ENCODE measurements at places on chromosomes 7 and 10.
A peak's percentile ranks its signal among the peaks of the same experiment; 100 is the strongest.

GRCh38 chr10:133214468-133215410 is 15.3 kb upstream of the UTF1 start:
- DNase-seq, result no peak

DNA sequence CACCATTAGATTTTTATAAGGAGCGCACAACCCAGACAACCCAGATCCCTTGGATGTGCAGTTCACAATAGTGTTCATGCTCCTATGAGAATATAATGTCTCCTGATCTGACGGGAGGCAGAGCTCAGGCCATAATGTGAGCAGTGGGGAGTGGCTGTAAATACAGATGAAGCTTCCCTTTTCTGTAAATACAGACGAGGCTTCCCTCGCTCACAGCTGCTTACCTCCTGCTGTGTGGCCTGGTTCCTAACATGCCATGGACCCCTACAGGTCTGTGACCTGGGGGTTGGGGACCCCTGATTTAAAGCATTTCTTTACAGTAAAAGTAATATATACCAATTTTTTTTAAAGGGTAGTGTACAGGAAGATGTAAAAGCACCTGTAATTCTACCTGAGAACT is 33.2 kb downstream of the HELLS start:
- DNase-seq, result no peak

DNA sequence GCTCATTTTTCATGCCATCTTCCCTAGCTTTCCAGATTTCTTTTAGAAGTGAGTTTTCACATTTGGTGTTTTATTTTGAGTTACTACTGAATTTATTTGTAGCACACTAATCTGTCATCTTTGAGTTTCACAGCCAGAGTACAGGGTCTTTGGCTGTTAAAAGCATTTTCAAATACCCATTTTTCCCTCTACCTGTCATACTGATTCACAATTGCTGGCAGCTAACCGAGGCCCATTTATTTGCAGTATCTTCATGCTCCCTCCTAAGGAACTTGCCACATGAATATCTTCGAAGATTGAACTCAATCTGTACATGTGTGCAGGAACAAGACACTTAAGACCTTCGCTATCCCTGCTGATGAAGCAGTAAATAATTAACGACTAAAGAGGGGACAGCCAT is 44.8 kb upstream of the DKK1 start:
- no peak for DNase-seq

- no peak for DNase-seq
Observed at GRCh38 chr7:51764976-51765375, 448.4 kb upstream of the COBL start.

- no peak for DNase-seq
Observed at GRCh38 chr10:74121368-74121767, 29.3 kb downstream of the AP3M1 start.

DNA sequence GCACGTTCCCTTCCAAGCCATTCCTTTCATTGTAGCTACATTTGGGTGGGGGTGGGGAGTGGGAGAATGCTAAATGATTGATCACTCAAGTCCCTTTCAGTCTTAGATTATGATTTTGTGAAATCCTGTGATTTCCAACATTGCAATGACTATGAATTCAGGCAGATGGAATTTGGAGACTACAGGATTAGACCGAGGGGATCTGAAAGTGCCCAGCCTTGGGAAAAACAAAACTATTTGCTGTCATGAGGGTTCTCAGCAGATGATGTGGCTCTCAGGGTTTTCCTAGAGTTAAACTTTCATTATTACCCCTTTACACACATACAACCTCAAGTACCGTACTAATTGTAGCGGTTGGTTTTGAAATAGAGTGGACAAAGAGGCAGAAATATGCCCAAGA is 4.7 kb downstream of the MACROH2A2 start:
- DNase-seq, result no peak

DNA sequence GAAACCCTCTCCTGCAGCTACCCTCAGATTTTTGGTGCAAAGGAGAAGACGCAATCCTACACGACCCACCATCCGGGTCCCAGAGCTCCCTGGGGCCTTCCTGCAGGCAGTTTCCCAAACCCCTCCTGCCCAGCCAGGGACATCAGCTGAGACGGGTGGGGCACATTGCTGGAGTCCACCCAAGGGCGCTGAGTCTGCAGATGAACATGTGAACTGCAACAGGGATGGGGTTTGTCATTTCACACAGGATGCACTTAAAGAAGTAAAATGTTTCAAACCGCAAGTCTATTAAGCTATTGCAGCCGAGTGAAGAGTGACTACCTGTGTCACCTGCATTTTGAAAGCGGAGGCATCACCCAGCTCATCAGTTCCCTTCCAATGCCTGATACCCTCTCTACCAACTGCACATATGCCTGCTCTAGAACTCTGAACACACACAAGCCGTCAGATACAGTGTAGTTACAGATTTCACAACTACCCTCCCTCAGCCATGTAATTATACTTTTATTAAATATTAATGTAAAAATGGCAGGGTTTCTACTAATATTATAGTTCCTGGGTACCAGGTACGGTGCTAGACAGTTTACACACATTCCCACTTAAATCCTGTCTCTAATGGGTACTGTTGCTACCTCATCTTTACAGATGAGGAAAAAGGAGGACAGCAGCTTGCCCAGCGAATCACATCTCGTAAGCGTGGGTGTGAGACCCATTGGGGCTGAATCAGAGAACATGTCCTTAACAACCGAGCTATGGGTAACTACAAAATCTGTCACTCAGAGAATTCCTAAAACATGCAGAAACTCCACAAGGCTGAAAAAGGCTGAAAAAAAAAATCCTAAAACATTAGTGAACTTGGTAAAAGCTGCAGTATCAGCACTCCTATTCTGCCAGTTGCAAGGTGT is 71.2 kb downstream of the GRB10 start:
- DNase-seq, result no peak

- DNase-seq, result no peak
Observed at GRCh38 chr7:47795631-47796030, 152.6 kb downstream of the PKD1L1 start.

DNA sequence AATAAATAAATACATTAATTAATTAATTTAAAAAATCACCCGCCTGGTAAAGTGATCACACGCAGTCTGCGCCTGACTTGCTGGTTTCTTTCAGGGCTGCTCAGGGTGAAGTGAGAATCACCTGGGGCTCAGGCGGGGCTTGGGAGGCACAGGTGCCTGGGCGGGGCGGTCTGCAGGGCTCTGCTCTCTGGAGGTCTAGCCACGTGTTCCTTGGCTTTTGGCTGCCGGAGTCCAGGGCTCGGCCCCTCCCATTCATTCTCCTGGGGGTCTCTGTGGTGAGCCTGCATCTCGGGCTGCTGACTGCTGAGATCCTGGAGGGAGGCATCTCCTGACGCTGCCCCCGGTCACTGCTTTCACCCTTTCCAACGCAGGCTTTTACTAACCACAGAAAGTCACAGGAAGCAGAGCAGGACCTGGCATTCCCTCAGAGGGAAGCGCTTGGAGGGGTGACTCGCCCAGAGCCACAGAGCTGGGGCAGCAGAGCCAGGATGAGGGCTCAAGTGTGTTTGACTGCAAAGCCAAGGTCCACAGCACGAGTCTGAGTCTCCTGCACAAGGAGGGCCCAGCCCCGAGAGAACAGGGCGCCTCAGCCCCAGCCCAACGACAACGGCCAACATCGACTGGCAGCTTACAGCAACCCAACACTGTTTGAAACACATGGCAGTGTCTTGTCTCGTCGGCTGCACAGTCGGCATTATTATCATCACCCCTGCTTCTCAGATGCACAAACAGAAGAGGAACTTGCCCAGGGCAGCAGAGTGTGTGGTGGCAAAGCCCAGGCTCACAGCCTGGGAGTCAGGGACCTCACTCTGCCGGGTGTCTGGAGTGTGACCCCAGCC is 22.4 kb upstream of the MNX1 start:
- DNase-seq, result no peak

DNA sequence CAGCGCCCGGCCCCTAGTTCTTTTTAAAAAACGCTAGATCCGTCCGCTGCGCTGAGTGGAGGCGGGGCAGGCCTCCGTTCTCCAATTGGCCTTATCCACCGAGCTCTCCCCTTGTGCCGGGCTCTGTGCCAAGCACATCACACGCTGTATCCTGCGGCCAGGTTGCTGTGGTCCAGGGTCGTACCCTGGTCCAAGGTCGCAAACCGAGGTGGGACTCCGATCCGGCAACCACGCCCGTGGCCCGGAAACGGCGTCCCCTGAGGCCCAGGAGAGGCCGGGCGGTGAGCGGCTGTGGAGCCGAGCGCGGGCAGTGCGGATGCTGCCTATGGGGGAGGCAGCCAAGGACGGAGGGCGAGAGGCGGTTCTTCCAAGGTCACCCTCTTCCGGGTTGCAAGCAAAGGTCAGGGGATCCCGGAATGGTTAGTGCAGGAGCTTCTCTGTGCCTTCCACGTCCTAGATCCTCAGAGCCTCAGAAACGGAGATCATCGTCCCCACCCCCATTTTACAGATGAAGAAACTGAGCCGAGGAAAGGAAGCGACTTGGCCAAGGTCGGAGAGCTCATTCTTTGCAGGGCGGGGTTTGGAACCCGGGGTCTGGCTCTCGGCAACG is 72.4 kb upstream of the LRRC4 start:
- peak; percentile 69 for DNase-seq

DNA sequence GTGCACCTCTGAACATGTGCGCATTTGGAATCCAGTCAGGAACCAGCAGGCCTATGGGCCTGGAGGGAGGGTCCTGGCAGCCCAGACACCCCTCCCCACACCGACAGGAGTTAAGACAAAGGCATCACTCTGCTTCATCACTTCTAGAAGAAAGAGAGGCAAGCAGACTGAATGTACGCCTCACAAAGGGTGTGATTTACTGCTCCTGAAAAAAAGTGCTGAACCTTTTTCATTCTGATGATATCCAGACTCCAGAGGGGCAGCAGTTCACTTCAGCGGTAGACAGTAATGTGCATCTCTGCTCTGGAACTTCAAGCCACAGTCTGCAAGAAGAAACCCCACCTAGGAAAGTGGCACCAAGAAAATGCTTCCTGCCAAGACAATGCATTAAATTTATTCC is 88.2 kb upstream of the TMEM72 start:
- no peak for DNase-seq

- no peak for DNase-seq
Observed at GRCh38 chr10:8150401-8150905, 96.0 kb downstream of the GATA3 start.

GRCh38 chr7:74479066-74479781 is 25.5 kb downstream of the GTF2IRD1 start:
- no peak for DNase-seq

DNA sequence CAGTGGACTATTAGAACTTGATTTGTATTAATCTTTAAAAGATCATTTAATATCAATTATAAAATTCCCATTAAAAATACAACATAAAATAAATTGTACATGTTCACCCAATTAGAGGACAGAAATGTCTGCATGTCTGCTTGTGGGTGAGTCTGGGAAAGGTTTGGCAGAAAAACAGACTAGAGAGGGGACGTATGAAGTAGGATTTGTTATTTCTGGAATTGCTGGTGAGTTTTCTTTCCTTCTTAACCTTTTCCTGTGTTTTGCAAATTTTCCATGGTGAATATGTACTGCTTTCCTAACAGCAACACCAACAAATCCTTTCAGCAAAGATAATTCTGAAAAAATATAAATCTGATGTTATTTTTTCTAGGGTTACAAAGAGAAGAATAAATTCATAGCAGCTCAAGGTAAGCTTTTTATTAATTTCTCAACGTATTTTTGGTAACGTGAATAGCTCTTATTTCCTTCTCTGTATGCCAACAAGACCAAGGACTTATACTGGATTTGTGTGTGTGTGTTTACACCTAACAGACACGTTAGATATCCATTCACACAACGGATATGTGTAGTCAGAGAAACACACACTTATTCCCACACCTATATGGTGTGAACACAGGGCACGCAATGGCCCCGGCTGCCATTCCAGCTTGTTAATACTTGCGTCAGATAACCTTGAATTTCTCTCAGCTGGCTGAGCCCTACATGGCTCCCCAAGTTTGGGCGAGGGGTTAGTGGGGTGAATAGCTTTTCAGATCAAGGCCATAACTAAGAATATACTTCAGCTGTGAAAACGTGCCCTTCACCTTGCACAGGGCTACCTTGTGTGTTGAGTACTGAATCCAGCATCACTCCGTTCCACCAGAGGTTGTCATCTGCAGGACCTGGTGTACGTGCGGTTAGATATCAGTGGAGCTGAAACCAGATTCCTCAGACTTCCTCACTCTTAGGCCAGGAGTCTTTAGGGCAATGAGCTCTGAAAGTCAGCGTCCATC is 64.6 kb downstream of the MKI67 start:
- DNase-seq, result no peak

GRCh38 chr10:11116817-11117216 is 99.1 kb downstream of the CELF2 start:
- no peak for DNase-seq

DNA sequence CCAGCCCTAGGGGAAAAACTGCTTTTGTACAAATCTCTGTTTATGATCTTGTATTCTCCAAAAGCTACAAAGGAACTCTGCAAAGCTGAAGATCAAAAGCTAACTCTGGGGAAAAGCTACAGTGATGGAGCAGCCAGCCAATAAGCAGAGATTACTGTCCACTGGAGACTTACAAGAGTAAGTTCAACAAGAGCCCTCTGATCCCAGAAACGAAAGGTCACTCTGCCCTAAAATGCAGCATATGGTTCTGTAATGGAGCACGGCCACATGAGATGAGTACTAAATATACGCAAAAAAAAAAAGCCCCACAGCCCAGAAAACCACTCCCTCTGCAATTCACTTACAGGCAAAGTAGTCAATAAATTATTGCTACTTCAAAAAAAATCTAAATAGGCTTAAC is 60.1 kb downstream of the ERCC6 start:
- DNase-seq, result no peak

- no peak for DNase-seq
Observed at GRCh38 chr7:123751821-123752220, 3.0 kb upstream of the WASL start.

DNA sequence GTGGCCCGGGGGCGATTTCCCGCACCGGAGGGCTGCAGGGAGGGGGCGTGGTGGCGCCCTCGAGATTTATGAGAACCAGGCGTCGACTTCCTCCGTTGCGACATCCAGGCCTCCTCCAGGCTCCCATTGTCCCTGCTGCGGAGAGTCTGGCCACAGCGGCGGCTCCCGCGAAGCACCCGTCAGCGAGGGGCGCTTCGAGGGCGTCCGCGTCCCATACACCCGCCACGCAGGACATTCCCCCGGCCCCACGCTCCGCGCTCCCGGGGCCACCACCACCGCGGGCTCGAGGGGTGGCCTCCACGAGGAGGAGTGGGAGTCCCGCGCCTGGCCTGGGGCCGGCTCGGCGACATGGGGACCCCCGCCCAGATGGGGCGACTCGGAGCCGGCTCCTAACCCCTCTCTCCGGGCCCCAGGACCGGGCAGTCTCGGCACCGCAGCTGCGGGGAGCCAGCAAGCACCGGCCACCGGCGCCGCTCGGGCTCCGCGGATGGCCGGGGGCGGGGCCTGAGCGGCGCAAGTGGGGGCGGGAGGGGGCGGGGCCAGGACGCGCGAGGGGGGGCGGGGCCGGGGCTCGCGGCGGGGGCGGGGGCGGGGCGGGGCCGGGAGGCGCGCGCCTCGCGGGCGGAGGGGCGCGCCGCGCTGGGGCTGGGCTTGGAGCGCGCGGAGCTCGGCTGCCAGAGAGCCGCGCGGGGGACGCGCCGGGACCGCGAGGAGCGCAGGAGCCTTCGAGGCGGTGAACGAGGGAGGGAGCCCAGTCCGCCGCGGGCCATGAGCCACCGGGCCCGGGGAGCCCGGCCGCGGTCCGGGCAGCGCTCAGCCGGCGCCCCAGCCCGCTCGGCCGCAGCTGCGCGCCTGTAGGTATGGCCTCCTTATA is at the start of gene SH2B2:
TSS of gene SH2B2 (plus strand) at position 632 of the 874 bp plus-strand sequence. CDS start 13,683 bp downstream, outside the sequence.
- peak; percentile 87 for DNase-seq

GRCh38 chr7:144445590-144445989 is 42.1 kb upstream of the NOBOX start:
- DNase-seq, result no peak

Data from iPS-NIHi11 (cell line).